ENCODE measurements at places on chromosomes 16 and 17. TPM values are rescaled to one million over a fixed set of nuclear protein-coding genes. Genes with fewer than 3 reads are reported as not detected.

DNA sequence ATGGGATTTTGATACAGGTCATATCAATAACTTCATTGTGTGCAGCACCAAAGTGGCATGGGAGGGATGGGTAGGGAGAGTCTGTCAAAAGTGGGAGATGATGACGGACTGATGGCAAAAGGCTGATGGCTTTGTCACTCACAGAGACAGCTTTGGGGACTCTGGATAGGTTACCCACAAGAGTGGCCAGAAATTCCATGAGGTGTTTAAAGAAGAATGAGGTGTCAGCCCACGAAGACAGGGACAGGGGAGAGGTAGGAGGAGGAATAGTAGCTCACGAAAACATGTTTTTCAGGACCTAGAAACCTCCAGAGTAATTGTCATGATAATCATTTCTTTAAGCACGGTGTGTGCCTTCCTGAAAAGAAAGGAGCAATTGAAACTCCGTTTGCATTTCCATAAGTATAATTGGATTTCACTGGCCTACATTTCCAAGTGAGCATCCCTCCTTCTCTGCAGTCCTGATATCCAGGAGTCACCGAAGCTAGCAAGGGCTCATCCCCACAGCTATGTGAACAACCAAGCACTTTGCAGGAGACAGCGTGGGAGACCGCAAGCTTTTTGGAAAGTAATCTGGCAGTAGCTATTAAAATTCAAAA is 60.0 kb downstream of the HSD17B2 start:
- DNase-seq: no peak

- no peak for DNase-seq
These were observed 5.8 kb downstream of the NLGN2 start for GRCh38 chr17:7413346-7413985.

DNA sequence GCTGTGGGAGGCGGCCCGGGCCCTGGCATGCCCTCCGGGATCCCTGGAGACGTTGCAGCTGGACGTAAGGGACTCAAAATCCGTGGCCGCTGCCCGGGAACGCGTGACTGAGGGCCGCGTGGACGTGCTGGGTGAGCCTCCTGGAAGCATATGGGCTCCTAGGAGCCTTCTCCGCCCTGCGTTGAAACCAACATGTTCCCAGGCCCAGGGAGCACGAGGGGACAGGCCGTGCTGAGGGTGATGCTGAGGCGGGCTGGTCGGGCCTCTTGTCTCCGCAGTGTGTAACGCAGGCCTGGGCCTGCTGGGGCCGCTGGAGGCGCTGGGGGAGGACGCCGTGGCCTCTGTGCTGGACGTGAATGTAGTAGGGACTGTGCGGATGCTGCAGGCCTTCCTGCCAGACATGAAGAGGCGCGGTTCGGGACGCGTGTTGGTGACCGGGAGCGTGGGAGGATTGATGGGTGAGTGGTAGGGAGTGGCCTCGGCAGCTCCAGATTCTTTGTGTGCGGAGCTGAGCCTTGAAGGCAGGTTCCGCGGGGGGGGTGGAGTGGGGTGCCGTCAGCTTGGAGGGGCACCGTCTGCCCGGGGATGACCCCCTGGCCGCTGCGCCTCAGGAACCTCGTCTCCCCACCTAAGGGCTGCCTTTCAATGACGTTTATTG is 567 bp downstream of the HSD17B1 start:
- no peak for DNase-seq

DNA sequence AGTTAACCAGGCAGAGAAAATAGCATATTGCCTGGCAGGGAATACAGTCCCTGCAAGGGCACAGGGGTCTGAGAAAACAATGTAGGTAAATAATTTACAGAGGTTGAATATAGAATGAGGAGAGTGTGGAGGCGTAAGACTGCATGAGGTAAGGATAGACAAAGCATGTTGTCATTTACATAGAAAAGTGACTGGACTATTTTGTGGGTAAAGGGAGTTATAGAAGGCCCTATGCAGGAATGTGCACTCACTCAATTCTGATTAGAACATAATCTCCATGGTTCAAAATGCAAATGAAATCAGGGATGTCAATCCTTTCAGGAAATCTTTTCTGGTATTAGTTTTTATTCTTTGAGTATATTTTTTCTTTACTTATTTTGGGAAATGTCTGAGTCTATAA is 285.7 kb upstream of the SALL1 start:
- DNase-seq: no peak

PYDC1 gene
- total RNA-seq: not detected
